ENCODE measurements at places on chromosomes 16 and 17.

DNA sequence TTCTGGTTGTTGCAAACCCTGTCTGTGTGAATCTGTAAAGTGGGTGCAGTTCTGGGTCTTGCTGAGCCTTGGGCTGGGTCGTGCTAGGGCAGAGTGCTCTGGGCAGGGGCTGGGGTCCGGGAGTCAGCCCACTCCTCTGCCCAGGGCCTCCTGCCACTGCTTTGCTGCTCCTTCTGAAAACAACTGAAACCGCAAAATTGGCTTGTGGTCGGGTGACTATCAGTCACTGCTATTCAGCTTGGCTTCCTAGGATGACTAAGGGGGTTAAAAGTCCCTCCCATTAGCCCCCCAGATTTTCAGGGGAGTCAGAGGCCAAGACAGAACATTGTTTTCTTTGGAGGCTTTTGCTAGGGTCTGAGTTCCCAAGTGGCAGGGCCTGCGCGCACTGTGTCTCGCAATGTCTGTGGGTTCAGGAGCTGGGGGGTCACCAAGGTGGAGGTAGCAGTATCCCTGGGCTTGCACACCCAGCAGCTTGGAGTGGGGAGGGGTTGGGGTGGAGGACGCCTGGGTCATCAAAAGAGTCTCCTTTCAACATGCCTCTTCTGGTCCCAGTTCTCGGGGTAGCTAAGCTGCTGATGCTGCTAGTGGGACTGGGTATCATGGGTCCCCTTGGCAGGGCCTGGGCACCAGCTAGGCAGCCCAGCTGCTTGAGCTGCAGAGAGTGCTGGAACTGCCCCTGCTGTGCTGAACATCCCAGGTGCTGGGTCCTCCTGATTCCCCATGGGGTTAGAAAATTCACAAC lies 13.5 kb upstream of the TBX21 start:
- no peak for DNase-seq

- no peak for DNase-seq
Measured at GRCh38 chr17:43901861-43902589, 5.3 kb downstream of the MPP2 start.

DNA sequence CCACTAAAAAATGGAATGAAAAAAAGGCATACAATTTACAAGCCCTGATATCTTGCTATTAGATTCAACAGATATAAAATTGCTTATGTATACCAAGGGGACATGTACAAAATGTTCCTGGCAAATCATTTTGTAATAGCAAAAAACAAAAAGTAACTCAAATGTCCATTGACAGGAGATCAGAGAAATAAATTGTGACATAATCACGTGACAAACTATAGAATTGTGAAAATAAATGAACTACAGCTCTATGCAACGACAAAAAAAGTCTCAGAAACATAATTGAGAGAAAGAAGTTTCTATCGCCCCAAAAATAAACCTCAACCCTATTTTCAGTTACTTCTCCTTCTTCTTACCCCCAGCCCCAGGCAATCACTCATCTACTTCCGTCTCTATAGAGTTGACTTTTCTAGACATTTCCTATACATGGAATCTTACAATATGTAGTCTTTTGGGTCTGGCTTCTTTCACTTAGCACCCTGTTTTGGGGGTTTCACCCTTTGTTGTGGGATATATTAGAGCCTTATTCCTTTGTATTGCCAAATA lies 12.1 kb upstream of the ACE start:
- DNase-seq: no peak

DNA sequence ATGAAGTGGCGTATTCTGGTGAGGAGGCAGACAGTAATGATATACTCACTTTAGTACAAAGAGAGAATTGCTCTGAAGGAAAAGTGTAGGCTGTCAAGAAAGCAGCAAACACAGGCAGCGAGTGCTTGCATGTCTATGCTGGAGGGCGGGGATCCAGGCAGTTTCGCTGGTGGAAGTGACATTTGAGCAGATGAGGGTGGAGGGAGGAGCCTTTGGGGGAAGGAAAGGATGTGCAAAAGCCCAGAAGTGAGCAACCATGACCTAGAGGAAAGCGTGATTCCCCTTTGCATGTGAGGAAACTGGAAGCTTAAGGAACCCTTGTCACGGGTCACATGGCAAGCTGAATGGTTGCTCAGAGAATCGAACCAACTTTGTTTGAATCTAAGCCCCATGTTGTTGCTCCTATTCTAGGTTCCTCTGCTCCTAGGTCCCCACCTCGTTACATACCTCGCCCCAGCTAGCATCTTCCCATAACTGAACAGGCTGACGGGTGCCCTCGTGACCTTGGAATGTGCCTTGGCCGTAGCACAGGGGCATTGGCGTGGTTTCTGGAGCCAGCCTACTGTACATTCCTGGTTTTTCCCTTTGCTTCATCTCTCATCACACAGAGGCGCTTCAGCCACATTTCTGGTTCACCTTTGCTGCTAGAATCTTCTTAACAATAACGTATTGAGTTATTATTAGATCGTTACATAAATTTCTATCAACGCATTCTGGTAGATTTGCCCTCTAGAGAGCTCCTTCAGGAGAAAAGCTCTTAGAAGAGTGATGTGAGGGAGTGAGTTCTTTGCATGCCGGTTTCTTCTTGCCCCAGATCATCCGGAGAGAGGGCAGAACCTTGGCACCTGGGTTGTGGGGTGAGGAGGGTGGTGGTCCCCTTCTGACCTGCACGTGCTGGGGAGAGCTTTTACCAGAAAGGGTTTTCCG lies 191.8 kb downstream of the SNX29 start:
- no peak for DNase-seq

All from NCI-H2029 treated with DMSO at 0.1 percent for 48 hours (cell line).